ENCODE measurements at places on chromosomes 16 and 17.

- DNase-seq, result no peak
Observed at GRCh38 chr16:87278191-87279093, 38.8 kb downstream of the C16orf95 start.

DNA sequence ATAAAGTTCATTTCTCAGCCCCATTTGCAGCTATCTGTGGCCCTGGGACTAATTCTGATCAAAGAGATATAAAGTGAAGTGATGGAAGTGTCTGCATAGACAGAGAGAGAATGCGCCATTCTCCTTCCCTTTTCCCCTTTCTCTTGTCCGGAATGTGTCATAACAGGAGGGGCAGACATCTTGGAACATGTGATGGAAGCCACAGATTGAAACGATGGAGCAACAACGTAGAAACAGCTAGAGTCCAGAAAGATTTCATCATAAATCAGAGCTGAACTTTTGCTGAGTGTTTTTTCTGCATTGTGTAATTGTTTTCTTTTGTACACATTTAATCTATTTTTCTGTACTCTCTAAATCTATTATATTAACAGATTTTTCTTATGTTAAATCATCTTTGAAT is 11.3 kb downstream of the ASGR1 start:
- no peak for DNase-seq

DNA sequence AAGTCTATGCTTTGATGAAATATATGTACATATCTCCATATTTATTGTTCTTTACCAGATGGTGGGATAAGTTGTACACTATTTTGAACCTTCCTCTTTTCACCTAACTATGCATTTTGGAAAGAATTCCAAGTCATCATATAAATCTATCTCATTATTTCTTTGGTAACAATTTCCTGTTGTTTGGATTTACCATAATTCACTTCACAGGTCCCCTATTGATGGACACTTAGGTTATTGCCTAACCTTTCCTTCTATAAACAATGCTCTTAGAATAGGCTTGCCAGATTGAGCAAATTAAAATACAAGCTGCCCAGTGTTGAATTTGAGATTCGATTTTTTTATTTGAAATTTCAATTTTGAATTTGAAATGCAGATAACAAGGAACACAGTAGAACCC is 28.9 kb upstream of the DHX8 start:
- no peak for DNase-seq

DNA sequence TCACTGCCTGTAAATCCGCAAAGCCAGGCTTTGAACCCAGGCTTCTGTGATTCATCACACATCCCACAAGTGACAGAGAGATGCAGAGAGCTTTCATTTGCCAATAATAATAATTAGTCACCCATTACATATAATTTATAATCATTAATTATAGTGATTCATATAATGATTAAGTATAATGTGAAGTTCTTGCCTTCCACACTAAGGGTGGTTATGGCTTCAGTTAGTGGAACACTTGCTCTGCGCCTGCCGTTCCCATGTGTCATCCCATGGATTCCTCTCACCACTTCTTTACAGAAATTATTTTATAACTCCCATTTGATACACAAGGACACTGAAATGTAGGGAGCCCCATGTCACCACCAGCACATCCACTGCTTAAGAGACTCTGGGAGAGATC is 39.8 kb upstream of the XYLT1 start:
- DNase-seq, result no peak

DNA sequence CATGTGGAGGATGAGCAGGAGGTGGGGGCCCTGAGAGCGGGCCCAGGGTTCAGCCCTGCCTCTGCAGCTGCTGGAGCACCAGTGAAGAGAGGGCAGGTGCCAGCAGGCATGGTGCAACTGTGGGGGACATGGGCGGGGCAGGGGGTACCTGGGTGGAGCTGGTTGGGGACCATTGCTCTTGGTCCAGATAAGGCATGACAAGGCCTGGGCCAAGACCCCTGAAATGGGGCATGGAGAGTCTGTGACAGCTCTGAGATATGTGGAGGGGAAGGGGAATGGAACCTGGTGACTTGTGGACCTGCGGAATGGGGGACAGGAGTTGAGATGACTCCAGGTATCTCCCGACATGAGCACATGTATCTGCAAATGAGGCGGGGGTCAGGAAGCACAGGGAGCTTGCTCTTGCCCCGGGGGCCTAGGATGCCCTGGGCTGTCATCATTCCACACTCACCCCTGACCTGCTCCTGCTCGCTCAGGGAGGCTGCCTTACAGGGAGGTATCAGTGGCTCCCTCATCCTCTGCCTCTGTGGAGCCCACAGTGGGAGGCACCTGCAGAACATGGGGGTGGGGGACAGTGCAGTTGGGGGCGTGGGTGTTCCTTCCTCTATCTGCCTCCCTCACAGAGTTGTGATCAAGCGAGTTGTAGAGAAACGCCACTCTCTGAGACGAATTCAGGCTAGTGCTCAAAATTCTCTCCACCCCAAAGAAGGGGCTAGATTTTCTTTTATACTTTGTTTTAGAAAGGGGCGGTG is 40.2 kb downstream of the TMEM235 start:
- no peak for DNase-seq

DNA sequence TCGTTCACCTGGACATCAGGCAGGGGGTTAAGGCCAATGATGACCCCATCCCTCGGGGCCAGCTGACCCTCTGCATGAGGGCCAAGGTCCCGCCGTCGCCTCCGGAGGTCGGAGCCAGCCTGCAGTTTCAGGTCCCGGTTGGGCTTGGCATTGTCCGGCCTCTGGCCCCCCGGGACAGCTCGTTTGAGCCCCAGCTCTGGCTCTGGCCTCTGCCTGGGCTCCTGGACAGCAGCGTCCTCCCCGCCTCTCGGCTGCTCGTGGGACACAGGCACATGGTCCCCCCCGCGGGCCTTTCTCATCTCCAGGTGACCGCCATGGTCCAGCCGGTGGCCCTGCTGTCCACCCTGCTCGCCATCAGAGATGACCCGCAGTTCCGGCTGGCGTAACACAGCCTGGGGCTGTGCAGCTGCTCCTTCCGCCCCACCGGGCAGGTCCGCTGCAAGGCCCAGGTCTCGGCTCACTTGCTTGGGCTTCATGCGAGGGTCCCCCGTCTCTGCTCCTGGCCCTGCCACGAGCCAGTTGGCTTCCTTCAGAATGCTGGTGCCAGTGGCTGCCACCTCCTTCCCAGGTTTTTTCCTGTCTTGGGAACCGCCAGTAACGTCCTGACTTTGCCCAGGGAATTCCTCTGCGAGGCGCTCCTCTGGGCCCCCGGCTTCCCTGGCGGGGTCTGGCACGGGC is 6.7 kb downstream of the NDUFAF8 start:
- DNase-seq, result no peak

DNA sequence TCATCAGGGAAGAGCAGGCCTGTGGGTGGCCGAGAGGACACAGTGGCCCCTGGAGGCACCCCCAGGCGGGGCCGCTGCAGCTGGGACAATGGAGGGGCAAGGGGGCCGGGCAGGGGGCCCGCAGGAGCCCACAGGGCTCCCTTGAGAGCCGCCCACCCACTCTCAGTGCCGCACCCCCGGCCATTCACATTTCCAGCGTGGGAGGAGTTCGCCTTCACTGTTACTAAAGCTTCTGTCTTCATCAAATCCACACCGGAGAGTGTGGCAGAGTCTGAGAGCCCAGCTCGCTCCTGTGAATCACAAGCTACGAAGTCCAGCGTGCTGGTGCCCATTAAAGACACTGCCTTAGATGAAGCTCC is 20.9 kb upstream of the PVALEF start:
- no peak for DNase-seq

GRCh38 chr17:79026376-79027273 is 2.7 kb downstream of the C1QTNF1 start:
- DNase-seq, result no peak

GRCh38 chr17:80337195-80337895 is 76.7 kb downstream of the RNF213 start:
- no peak for DNase-seq

DNA sequence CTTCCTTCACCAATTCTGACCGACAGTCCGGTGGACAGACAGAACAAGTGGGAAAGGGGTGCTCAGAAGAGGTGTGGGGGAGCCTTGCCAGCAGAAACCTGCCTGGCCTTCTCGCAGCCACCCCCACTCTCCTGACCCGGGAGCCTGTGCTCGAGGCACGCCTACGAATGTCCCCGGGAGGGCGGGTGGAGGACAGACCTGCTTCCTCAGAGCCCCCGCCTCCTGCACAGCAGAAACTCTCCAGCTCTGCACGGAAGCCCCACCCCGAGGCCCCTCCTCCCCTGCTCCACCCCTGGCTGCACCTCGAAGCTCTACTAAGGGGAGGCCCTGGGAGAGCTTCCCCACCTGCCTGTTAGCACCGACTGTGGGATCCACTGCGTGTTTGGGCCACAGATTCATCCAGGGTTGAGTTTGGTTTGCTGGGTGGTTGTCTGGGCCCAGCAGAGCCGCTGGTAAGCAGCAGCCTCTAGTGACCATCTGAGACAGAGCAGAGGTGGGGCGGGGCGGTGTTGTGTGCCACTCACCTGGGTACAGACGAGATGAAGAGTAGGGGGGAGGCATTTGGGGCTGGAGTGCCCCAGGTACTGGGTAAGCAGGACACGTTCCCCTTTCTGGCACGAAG is 6.2 kb downstream of the TAF1C start:
- no peak for DNase-seq

- no peak for DNase-seq
Observed at GRCh38 chr17:74009056-74009625, 194.3 kb upstream of the RPL38 start.

GRCh38 chr16:15529673-15530072 is 95.3 kb downstream of the BMERB1 start:
- no peak for DNase-seq

GRCh38 chr17:66580956-66581391 is 253.9 kb upstream of the CACNG5 start:
- DNase-seq, result no peak

- no peak for DNase-seq
Observed at GRCh38 chr17:59678918-59679317, 28.3 kb downstream of the PTRH2 start.

DNA sequence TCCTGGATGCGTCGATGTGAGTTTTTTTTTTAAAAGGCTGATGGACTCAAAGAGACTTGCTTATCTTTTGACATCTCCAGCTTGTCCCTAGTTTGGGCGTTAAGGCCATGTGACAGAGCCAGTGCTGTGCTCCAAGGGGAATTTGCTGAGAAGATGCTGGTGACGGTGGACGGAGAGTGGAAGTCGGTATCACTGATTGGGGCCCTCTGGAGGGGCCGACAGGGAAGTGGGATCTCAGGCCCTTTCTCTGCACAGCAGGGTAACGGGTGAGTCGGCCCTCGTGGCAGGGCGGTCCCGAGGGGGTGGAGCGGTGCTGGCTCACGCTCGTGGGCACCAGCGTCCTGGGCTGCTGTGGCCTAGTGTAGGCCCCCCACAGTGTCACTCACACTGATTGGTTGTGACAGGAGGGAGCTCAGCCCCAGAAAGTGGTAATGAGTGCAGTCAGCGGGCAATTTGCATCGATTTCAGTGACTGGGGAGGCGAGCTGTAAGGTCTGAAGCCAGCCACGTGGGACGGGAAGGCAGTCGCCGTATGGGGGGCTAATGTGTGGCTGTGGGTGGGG is 91.3 kb downstream of the TBC1D16 start:
- no peak for DNase-seq

DNA sequence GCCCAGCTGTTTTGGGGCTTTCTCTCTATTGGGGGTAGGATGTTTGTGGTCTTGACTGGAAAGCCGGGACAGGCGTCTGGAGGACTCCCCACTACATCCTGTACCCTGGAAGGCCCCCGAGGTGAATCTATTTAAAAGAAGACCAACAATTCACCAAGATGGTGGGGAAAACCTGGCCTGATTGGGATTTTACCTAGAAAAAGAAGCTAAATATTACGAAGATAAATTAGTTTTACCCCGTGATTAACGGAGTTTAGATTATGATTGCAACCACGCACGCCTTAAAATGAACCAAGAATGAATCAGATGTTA is 779 bp upstream of the CCDC102A start:
- DNase-seq, result no peak

GRCh38 chr16:711548-712320 is 3.2 kb upstream of the METRN start:
- no peak for DNase-seq

DNA sequence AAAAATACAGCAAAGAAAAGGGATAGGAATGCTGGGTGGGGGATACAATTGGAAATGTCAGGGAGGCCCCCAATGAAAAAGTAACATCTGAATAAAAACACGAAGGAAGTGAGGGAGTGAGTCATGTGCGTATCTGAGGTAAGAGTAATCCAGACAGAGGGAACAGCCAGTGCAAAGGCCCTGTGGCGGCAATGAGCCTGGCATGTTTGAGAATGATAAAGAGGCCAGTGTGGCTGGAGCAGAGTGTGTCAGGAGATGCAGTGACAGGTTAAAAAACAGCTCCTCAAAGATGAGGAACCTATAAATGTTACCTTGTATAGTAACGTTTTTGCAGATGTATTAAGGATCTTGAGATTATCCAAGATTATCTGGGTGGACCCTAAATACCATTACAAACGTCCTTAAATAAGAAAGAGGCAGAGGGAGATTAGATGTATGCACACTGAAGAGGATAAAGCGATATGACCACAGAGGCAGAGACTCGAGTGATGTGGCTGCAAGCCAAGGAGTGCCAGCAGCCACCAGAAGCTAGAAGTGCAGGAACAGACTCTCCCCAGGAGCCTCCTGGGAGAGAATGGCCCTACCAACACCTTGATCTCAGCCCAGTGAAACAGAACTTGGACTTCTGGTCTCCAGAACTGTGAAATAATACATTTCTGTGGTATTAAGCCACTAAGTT is 17.8 kb upstream of the SLC35B1 start:
- no peak for DNase-seq

- no peak for DNase-seq
Observed at GRCh38 chr16:67021321-67021720, 7.6 kb upstream of the CBFB start.

Data from NCI-H1048 (cell line).